ENCODE measurements at places on chromosomes 5 and 9.

DNA sequence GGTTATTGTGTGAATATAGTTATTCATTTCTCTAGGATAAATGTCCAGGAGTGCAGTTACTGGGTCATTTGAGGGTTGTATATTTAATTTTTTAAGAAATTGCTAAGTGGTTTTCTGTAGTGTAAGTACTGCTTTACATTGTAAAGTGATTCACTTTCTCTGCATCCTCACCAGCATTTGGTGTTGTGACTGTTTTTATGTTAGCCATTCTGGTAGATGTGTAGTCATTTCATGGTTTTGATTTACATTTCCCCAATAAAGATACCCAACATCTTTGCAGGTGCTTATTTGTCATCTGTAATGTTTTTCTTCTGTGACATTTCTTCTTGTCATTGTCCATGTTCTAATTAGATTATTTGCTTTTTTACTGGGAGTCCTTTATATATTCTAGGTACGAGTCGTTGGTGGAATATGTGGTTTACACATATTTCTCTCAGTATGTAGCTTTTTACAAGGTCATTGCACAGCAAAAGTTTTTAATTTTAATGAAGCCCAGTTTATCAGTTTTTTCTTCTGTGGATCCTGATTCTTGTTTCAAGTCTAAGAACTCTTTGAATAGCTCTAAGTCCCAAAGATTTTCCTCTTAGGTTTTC is 34.0 kb downstream of the SCGB3A1 start:
- peak; percentile 65 for DNase-seq

GRCh38 chr5:53416144-53416738 is 64.2 kb upstream of the FST start:
- DNase-seq, result peak; percentile 6

DNA sequence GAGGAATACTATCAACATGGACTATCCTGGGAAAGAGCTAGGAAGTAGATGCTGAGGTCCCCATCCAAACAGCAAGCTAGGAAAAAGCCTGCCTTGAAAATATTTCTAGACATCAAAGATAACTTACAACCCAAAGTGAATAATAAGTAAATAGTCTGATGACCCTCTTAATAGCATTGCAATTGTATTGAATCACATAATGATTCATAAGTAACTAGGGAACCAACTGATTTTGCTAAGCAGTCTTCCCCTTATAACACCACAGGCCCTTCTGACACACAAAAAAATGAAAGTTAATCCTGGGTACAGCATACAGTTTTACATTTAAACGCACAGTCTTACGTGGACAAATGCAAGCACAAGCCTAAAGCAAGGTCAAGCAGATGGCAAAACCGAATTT is 199.3 kb downstream of the RFK start:
- DNase-seq, result no peak

DNA sequence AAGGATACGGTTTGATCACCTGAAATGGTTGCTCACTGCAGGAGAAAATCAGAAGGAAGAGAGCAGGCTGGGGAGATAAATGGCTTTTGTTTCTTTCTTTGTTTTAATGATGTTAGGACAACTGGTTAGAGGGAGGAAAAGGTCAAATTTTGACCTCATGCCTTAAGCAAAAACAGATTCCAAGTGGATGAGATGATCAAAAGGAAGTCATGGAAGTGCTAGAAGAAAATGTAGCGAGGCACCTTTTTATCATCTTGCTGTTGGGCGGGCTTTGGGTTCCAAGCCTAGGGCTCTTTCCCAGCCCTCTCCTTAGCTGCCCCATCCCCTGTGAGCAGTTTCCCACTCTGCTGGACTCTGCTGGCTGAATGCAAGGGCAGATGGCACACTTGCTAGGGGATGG is 127.9 kb downstream of the ADAMTS2 start:
- no peak for DNase-seq

GRCh38 chr5:17694914-17695313 is 60.7 kb downstream of the TAF11L14 start:
- DNase-seq, result no peak

- no peak for DNase-seq
These were observed 757.3 kb upstream of the WWC1 start for GRCh38 chr5:167533814-167534795.

GRCh38 chr9:23522952-23523351 is 303.1 kb downstream of the ELAVL2 start:
- DNase-seq, result no peak

- peak; percentile 25 for DNase-seq
These were observed at the start of gene MSX2 for GRCh38 chr5:174724484-174725260. Gene MSX2, plus strand, starts transcription at chr5:174724582. Its CDS starts 78 bp downstream, at chr5:174724660.

- DNase-seq, result peak; percentile 20
These were observed 525.9 kb upstream of the CLINT1 start for GRCh38 chr5:158384535-158385481.

- no peak for DNase-seq
These were observed 271.0 kb downstream of the PRR16 start for GRCh38 chr5:120735076-120735475.

- no peak for DNase-seq
These were observed 694 bp upstream of the PLAA start for GRCh38 chr9:26947736-26948135.

DNA sequence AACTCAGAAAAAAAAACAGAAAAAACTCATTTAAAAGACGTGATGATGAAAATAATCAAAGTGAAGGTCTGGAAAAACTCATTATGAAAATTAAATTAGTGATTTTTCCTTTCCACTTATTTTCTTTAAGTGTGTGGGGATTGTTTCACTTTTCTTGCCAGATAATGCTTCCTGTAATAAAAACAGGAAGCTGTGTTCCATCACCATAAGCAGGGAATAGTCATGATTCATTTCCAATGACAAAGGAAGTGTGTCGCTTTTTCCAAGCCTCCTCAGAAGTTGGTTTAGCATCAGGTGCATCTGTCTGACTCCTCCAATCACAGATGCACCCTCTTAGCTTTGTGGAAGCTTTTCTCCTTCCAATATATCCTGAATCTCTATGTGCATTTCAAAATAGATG is 2068.7 kb downstream of the MAT2B start:
- no peak for DNase-seq

DNA sequence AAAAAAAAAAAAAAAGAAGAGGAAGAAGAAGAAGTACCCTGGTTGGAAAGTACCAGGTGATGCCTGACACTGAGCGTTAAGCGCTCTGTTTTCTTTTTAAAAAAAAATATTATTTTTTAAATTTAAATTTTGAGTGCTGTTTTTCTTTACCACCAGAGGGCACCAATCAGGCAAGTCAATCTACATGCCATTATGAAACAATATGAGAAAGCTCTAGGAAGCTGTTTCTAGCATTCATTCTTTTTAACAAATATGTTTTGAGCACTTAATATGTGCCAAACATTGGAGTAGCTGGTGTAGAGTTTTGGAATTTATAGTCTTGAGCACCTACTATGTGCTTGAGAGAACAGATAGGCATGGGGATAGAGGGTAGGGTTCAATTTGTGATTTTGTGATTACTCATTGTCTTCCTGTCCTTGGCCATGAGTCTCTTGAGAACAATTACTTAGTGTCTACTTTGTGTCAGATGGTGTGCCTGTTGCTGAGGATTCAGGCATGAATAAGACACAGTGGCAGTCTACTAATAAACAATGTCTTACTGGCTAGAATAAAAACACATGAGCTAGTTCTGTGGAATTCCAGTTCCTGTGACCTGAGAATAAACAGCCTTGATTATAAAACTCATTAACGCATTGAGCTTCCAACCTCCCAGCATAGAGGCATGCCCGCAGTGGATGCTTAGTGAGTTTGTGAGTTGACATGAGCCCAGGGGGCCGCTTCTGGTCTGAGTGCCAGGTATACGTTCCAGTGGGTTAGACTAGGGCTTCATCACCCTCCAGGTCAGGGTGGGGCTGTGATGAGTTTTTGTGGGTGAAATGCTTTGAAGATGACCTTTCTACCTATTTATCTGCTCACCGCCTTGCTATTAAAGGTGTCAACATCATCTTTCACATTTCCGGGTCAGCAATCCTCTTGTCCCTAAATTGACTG is 3.0 kb upstream of the UBE2R2 start:
- peak; percentile 57 for DNase-seq

DNA sequence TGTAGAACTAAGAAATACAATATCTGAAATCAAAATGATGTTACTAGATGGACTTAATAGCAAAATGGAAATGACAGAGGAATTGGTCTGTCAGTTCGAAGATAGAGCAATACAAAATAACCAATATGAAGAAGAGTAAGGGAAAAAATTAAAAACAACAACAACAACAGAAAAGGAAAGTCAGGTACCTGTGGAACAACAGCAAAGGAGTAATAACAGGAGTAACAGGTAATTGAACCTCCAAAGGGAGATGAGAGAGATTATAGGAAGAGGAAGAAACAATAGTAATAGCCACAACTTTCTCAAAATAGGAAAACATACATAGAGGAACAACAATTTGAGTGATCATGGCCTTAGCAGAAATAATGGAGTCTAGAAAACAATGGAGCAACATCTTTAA is 13.7 kb downstream of the POLK start:
- DNase-seq, result no peak

GRCh38 chr9:97755618-97756267 is 58.6 kb upstream of the XPA start:
- no peak for DNase-seq

DNA sequence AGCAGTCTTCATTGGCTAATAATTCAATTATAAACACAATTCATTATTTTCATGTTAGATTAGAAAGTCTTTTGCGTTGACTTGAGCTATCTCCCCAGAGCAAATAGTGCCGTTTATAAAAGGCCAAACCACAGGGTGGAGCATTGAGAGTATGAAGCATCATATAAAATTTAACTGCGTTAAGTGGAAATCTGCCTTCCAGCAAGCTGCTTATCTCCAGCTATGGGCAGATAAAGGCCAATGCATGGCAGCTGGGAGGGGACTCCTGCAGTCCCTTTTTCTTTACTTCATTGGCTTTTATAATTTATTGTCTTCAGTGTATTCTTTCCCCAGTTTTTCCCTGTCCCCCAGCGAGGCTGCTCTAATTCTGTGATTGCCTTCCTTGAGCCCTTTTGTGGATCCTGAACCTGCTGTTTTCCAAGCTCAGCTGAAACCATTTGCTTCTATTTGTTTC is 113.7 kb downstream of the TMEM232 start:
- DNase-seq, result no peak

- DNase-seq, result no peak
These were observed 51.1 kb upstream of the CDKN2AIPNL start for GRCh38 chr5:134462761-134463160.

GRCh38 chr5:180343110-180343830 is 9.9 kb downstream of the GFPT2 start:
- DNase-seq, result no peak

DNA sequence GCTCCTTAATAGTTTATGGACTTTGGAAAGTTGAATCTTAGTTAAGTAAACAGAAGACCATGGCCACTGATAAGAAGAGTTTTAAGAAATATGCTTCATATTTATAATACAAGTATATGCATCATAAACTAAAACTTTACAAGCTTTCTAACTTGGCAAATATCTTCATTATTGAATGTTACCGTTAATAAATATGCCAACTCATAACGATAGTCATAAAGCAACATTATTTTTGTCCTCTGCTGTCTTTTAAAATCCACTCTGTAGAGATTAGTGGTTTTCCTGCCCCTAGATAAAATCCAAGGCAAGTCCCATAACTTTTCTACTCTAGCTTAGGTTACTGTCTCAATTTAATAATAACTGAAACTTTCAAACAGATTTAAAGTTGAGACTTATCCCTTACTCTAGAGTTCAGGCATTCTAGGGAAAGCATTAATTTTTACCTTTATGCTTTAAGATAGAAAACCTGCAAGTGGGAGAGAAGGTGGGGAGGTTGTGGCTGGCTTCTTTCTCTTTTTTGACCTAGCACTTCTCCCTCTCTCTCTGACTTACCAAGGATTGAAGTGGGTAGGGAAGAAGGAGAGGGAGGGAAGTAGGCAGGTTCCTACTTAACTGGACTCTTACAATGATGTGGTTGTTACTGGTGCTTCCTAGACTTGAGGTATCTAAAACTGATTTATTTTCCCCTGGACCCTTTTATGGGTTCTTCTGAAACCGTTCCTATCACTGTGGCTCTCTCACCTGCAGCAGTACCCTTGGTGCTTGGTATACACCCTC is 29.6 kb downstream of the RNF145 start:
- DNase-seq, result no peak

DNA sequence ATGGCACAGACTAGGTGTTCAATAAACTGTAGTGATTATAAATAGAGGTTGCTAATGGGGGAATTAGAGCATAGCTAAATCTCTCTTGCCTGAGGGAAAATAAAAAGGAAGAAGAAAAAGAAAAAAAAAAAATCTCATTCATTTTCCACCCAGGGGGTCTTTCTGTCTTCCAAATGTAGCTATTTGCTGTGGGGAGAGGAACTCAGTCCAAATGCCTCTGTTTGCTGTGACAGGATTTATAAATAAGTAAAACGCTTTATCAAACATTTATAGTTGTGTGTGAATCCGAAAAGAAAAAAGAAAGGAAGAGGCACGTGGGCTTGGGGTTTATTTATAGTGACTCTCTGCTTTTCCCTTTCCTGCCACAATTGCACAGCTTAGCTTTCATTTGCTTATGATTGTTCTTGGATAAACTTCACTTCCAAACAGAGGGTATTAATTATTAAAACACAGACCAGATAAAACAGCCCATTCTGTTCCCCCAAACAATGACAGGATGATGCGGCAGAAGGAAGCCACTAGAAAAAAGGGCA is 245.7 kb downstream of the ASTN2 start:
- DNase-seq, result no peak

- DNase-seq, result no peak
These were observed 170.5 kb downstream of the NR3C1 start for GRCh38 chr5:143233031-143233430.

DNA sequence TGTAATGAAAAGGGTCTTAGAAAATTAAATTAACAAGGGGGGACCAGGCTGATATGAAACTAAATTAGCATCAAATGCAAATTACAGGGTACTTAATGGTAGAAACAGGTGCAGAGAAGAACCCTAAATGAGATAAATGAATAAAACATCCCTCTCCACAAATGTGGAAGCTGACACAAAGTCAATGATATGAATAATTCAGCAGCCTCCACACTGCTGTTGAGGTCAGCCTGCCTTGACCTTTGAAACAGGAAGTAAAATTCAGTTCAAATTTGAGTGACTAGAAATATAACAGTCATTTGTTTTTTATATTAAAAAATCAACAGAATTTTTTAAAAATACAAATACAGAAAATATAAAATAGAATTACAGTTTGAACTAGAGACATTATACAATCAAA is 40.0 kb downstream of the EBF1 start:
- DNase-seq, result no peak

GRCh38 chr9:111904891-111905291 is 8.3 kb downstream of the UGCG start:
- no peak for DNase-seq

GRCh38 chr5:38607396-38607795 is 51.0 kb upstream of the LIFR start:
- no peak for DNase-seq

DNA sequence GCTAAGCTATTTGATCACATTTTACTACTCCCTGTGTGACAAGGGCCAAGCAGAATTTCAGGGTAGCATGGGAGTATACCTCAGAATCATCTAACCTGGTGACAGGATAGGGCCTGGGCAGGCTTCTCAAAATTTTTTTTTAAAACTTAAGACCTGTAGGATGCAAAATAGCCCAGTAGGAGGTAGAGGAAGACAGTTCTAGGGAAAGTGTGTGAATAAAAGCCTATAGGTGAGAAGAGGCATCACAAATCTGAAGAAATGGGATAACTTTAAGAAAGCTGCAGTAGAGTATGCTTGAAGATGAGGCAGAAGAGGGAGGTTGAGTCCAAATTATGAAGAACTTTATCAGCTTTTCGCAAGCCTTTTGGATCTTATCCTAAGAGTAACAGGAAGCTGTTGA is 32.3 kb downstream of the CNTRL start:
- no peak for DNase-seq

GRCh38 chr9:89603767-89604665 is 796 bp upstream of the GADD45G start:
- DNase-seq, result peak; percentile 62

- no peak for DNase-seq
These were observed 12.5 kb downstream of the GARNL3 start for GRCh38 chr9:127277099-127277498.
